ENCODE measurements at places on chromosomes 4 and X.

DNA sequence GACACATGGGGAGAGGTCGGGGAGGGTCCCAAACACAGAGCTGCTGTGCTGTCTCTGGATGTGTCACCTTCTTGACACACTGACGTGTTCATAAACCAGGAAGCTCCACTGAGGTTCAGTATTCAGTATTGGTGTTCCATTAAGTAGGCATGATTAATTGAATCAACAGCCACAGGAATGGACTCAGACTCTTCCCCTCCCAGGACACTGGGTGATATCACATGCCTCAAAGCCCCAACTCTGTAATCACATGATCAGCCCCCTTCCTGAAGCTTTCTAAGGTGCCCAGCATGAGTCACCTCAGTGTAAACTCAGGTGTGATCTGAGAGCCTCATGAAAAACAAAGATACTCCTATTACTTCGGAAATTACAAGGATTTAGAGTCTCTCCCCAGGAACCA lies 21.1 kb upstream of the HNRNPD start:
- DNase-seq, result no peak

GRCh38 chrX:28756647-28757046 lies 169.4 kb downstream of the IL1RAPL1 start:
- DNase-seq, result no peak

GRCh38 chrX:124289443-124289842 lies 43.0 kb upstream of the TEX13D start:
- DNase-seq, result no peak

- no peak for DNase-seq
Observed at GRCh38 chr4:121873604-121874003, 3.3 kb upstream of the BBS7 start.

GRCh38 chr4:55253948-55254593 lies 92.0 kb upstream of the SRD5A3 start:
- no peak for DNase-seq

DNA sequence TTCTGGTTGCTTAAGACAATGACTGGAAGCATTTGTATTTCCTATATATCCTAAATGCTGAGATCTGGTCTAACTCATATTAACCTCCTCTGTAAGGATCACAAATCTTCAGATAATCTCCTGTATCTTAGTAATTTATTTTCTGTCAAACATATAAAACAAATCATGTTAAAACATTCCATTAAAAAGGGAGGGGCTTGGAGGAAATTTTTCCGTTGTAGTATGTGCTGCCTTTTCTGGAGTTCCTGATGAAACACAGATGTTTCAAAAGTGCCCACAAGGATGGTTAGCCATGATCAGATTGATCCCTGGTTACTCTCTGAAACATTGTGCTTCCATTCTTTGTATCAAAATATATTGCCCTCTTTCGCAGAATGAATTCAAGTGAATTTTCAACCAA lies 182.1 kb downstream of the TENM3 start:
- DNase-seq, result no peak

GRCh38 chr4:175371091-175371490 lies 441.0 kb downstream of the GPM6A start:
- DNase-seq, result no peak

- DNase-seq, result no peak
Observed at GRCh38 chr4:174828845-174829701, at the start of gene GLRA3. Gene GLRA3 (minus strand): TSS chr4:174829247. CDS start chr4:174828811, 436 bp downstream.

- DNase-seq, result peak; percentile 47
Observed at GRCh38 chr4:10456595-10457254, 501 bp downstream of the ZNF518B start.

GRCh38 chr4:169090484-169091215 lies 80.6 kb upstream of the CBR4 start:
- no peak for DNase-seq

GRCh38 chr4:168506014-168506413 lies 9.2 kb downstream of the PALLD start:
- DNase-seq, result no peak

GRCh38 chrX:41661366-41662095 lies 27.2 kb upstream of the GPR34 start:
- no peak for DNase-seq

GRCh38 chr4:26992657-26993361 lies 132.2 kb downstream of the STIM2 start:
- DNase-seq, result no peak

- no peak for DNase-seq
Observed at GRCh38 chrX:5176766-5177165, 1051.9 kb downstream of the NLGN4X start.

DNA sequence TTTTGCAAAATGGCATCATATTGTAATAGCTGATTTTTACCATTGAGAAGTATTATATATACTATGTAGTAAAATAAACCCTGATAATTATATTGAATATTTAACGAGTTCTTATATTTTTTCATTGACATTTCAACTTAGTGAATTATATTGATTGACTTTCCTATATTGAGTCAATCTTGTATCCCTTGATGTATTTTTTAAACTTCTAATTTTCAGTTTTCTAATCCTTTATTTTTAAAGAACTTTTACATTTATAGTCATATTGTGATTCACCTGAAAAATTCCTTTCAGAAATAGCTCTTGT lies 54.4 kb downstream of the CXCL1 start:
- DNase-seq, result no peak

GRCh38 chr4:160514126-160514525 lies 1411.2 kb downstream of the RAPGEF2 start:
- DNase-seq, result no peak

DNA sequence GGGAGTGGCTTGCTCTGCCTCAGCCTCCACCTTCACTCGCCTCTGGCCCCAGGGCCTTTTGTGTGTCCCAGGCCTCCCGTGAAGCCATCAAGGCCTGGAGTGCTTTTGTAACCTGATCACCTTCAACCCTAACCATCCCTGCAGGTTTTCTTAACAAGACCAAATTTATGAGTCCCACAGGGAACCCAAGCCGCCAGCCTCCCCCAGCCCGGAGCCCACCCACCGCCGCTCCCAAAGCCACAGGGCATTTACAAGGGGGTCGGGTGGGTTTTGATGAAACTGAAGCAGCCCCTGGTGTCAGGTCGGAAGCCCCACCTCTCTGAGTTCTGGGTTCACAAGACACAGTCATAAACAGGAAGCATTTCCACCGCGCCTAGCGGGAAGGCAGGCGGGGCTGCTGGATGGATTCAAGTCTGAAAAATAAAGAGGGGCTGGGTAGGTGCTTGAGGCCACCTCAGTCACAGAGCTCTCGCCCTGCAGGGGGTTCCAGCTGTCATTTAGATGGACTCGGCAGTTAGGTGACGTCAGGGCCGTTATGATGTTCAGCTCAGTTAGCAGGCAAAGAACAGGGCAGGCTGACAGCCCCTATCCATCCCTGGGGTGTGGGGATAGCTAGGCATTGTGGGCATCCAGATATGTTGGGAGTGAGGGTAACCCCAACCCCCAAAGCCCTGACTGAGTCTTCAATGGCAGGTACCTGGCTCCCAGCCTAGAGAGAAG lies 128.5 kb downstream of the BCOR start:
- DNase-seq, result no peak

DNA sequence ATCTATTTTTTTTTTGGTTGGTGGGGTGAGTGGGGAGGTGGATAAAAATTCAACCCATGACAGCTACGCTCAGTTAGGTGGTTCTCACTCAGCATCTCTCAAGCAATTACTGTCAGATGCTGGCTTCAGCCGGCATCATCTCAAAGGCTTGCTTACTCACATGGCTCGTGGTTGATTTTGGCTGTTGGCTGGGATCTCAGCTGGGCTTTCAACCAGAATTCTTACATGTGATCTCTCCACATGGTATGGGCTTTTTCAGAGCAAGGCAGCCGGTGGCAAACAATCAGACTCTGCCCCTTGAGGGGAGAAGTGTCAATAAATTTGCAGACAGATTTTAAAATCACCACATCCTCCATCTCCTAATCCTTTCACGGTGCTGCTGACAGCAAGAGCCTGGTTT lies 47.2 kb downstream of the SLC34A2 start:
- no peak for DNase-seq

DNA sequence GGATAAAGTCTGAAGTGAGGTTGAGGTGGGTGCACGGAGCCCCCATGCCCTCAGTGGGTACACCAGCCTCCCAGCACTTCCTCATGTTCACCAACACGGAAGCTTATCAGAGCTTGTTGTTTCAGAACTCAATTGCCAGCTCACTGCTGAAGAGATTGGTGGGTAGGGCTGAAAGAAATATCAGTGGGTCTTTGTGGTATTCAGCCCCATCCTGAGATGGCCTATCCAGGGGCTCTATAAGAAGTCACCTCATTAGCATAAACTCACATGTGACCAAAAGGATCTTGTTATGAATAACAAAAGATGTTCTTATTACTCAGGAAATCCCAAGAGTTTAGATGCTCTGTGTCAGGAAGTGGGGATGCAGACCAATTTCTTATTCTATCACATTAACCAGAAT lies 177.3 kb downstream of the ARHGAP10 start:
- DNase-seq, result no peak

GRCh38 chr4:13415068-13415785 lies 68.9 kb downstream of the RAB28 start:
- DNase-seq, result no peak

- no peak for DNase-seq
Observed at GRCh38 chrX:111719426-111720210, 38.6 kb downstream of the ALG13 start.

- DNase-seq, result no peak
Observed at GRCh38 chr4:34293459-34293858, 1950.9 kb downstream of the ARAP2 start.

DNA sequence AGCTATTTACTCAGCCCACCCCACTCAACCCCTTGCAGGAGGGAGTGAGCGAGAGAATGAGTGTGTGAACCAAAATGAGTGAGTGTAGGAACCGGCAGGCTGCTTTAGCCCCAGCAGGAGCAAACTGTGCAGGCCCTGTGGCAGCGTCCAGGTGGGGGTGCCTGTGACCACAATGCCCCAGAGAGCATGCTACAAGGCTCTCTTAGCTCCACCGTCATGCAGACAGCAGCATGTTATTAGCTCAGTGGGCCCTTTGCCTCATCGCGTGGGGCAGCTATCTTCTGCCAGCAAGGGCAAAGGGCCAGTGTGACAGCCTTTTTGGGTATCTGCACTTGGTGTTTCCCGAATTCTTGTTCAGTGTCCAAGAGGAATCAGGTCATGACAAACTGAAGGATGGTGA lies 271.3 kb downstream of the GPM6A start:
- no peak for DNase-seq

DNA sequence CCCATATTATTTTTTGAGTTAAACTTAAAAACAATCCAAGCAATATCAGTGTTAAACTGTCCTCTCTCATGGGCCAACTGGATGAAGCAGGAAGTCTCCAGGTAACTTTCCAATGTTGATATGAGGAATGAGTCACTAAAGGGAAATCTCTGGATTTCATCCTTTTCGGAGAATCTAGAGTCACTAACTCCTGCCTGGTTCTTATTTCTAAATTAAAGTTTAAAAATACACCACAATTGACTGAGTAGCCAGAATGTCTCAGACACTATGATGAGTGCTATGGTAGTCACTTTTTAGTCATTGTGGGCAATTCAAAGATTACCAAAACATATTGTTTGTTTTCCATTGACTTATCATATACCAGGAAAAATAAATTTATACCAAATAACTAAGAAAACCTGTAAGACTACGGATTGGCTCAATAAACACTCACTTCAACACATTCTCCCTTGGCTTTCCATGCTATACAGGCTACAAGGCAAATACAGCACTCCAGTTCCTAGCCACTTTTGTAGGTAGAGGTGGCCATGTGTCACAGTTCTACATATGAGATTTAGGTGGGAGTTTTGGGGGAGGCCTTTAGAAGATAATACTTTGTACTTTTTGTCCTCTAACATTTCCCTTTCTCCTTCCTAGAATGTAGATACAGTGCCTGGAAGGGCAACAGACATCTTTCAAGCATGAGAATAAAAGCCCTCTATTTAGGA lies 8.6 kb downstream of the SLC9B2 start:
- no peak for DNase-seq

DNA sequence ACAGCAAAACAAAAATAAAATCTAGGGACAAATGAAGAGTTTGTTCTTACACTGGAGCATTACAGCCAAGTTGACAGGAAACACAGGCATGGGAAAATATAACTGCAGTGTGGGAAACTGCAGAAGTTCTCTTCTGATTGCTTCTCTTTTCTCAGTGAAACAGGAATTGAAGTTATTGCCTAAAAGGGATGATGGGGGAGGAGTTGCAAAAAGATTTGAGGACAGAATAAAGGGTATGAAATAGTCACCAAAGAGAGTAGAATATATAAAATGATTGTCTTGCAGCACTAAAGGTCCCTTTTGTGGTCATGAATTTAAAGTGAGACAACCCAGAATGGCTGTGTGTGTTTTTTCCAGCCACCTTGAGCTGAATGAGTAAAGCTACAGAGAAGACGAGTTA lies 103.7 kb downstream of the JADE1 start:
- no peak for DNase-seq

- DNase-seq, result no peak
Observed at GRCh38 chrX:1442016-1442665, 10.6 kb downstream of the ASMTL start.
